ENCODE measurements at places on chromosomes 3 and 15.

DNA sequence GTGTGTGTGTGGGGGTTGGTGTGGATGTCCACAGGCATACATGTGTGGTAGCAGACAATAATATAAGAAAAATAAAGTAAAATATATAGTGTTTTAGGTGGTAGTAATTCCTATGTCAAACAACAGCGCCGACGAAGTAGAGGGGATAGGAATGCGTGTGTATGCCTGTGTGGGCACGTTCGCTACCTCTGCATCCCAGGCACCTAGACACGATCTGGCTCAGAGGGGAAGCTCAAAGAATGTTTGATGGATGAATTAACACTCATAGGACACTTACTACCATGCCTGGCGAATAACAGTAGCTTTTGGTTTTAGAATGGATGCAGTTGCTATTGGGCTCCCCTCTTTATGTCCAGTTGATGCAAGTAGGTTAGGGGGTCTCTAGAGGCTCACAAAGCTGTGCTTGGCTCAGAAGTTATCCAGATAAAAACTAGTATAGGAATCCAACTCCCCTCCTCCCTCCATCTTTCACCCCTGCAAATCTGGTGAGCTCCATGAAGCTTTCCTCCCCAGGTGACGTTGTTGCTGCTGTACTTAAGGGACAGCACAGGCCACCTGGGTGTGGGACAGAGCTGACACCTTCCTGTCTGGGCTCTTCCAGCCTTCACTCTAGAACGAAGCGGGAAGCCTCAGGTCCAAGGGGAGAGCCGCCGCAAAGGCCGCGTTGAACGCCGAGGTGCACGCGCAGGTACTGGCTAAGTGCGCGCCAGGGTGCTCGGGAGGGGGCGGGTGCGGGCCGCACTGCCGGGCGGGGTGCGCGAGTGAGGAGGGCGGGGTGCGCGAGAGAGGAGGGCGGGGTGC lies 192.6 kb upstream of the LYSMD4 start:
- DNase-seq: peak; percentile 39

DNA sequence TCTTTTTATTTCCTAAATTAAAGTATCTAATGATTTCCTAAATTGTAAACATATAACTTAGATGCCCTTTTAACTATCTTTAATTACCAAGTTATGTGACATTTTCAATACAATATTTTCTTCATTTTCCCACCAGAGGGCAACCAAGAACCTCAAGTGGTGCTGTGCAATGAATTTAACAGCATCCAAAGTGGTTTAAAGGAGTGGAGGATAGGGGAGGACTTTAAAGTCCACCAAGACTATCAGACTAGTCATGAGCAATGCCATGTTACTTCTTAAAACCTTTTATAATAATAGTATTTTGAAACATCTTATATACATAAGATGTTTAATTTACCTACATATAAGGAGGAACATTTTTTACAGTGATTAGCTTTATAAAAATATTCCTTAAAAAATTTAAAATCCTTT lies 74.4 kb downstream of the DLG1 start:
- DNase-seq: no peak

GRCh38 chr3:128970740-128971047 lies 23.2 kb downstream of the CFAP92 start:
- no peak for DNase-seq

GRCh38 chr3:173138026-173138425 lies 3.0 kb downstream of the SPATA16 start:
- no peak for DNase-seq

- DNase-seq: peak; percentile 41
These were observed 210.2 kb downstream of the ADAMTS17 start for GRCh38 chr15:100131321-100132224.

DNA sequence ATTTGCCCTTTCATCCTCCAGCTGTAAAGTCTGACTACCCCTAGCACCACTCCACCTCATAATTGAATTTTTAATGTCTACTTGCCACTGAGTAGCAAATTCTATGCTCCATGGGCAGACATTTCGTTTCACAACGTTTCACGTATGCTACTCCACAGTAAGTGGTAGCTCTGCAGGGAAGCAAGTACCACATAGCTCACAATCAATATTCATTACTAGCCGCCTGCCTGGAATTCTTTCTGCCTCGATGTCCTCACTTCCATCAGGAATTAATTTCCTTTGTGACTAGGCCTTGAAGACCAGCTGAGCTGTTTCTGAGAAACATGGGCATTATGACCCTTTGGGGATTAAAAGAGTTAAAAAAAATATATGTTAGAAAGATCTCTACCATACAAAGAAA lies 15.3 kb downstream of the NPTN start:
- no peak for DNase-seq

DNA sequence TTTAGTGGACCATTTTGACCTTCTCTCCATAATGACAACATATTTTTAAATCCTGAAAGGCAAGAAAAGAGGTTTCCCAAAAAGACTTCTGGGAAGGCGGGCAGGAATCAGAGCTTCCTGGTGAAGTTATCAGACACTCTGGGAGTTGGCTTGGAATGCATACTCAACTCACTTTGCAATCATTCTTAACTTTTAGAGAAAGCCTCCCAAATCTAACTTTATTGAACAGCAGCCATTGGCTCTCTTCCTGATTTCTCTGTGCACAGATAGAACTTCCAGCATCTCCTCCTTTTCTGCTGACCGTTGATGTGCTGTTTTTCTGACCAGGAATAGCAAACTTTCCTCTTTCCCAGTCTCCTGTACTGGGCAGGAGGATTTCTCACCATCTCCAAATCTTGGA lies 44.6 kb downstream of the PLCL2 start:
- DNase-seq: no peak

GRCh38 chr3:172244011-172244410 lies 204.2 kb downstream of the GHSR start:
- DNase-seq: no peak

DNA sequence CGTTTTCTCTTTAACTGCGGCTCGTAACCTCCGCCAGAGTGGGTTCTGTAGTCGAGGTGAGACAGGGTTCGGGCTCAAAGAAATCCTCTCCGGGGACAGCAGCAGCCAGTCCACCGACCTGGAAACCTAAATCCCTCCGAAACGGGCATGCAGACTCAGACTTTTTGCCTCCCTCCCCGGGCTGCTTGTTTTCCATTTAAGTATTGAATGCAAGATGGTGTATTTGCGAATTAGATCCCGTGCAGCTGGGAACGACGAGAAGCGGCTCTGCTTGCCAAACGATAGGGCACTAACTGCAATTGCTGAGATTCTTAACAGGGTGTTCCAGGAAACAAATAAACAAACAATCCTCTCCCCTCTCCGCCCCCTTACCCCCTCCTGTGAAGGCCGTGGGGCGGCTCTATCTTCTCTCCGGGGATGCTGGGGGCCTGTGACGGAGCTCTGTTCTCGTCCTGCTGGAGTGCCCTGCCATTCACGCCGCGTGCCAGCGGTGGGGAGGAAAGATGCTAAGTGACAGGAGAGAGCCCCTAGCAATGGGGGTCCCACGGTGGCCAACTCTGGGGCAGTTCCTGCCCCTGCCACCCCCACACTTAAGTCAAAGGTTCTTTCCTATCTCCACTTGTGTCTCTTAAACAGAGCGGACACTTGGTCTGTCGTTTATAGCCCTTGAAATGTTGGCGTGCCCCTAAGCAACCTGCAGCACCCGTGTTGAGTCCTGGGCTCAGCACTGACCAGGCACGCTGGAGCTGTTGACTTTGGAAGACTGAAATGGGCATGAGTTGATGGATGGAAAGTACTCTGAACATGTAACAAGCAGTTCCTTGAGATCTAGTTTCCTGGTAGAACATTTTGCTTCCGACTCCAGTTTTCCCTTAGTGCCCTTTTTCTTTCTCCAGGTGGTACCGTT lies 1.3 kb upstream of the ETV5 start:
- DNase-seq: no peak

GRCh38 chr3:59831394-59831793 lies 781.6 kb upstream of the CFAP20DC start:
- DNase-seq: no peak

- no peak for DNase-seq
These were observed 235.1 kb downstream of the MYRIP start for GRCh38 chr3:40044487-40044886.

DNA sequence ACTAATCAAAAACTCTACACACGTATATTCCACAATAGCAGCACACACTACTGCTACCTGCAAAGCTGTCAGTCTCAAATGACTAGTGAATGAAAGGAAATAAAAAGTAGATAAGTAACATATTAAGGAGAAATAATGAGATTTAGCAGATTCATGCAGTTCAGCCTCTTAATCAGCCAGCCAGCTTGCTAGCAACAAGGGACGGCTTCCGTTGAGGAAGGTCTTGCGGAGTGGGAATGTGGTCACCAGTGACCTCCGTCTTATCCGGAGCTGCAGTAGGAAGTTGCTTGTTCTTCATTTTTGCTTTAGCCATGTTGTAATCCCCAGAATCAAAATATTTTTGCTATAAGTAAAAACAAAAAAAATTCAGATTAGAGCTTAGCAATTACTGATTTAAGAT lies 17.1 kb downstream of the ARPP19 start:
- DNase-seq: no peak

GRCh38 chr3:100710261-100710968 lies 1.1 kb downstream of the TFG start:
- peak; percentile 65 for DNase-seq

GRCh38 chr3:142086581-142087090 lies 62.7 kb downstream of the TFDP2 start:
- DNase-seq: no peak

- DNase-seq: no peak
These were observed 1278.0 kb upstream of the GBE1 start for GRCh38 chr3:83039422-83039821.

- no peak for DNase-seq
These were observed 27.0 kb upstream of the TRPM1 start for GRCh38 chr15:31128477-31128876.
